ENCODE measurements at places on chromosomes 3 and 15.

DNA sequence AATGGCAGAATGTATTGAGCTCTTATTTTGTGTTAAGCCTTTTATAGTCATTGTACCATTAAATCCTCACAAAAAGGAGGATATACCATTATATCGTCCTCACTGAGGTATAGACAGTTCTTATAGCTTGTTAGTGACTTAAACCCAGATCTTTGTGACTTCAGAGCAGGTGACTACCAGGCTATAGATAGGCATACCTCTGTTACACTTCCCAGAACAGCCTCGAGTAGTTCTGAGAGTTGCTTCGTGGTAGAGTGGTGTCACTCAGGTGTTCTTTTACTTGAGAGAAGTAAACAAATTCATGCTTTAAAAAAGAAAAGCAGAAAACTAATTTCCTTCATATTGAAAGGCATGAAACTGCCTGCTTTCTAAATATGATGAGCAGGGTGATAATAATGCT is 59.9 kb downstream of the SEC22A start:
- DNase-seq: no peak

- no peak for DNase-seq
These were observed 82.5 kb downstream of the AGBL1 start for GRCh38 chr15:86162172-86162591.

DNA sequence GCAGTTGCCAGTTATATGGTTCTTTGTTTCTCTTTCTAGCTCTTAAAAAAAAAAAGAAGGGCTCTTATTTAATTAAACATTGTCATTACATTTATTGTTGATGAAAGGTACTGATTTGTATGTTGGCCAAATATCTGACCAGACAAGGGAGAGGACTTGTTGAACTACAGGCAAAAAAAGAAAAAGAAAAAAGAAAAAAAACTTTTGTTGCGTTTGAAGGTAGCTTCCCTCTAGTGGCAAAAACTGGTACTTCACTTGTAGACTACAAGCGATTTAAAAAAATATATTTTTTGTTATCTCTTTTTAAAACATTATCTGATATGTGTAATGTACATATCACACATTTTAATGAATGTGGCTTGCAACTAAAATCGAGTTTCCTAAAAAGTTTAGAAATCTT is 280.6 kb downstream of the ROBO2 start:
- DNase-seq: no peak

- no peak for DNase-seq
These were observed 22.8 kb downstream of the GAP43 start for GRCh38 chr3:115646027-115646690.

- DNase-seq: no peak
These were observed 2.3 kb upstream of the MUC4 start for GRCh38 chr3:195813916-195814640.

- DNase-seq: no peak
These were observed 10.4 kb downstream of the SLC12A8 start for GRCh38 chr3:125202197-125202596.

GRCh38 chr15:68316061-68316804 is 38.7 kb downstream of the FEM1B start:
- DNase-seq: no peak

GRCh38 chr15:57698243-57698642 is 8.3 kb upstream of the POLR2M start:
- no peak for DNase-seq

DNA sequence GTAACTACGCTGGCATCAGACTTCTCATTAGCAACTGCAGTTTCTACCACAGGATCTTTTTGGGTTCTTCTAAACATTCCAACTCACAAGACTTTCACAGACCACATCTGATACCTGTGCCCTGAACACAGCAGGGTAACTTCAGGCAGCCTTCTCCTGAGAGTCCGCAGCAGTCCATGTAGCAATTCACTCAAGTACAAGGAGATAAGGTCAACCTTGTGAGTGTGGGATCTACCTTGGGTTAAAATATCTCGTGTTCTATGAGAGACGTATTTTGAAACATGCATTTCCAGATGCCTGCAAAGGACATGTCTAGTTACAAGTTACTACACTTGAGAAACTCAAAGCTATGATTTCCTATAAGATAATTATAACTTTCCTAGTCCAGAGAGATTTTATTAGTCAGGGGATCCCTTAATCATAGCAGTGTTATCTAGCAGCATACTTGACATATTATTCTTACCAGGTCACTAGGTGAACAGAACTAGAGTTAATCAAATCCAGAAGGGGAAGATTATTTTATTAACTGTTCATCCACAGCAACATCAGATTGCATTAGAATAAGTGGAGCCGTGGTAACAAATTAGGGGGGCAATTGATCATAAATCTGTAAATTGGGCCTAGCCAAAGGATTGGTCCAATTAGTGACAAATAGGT is 66.4 kb downstream of the ASTE1 start:
- DNase-seq: no peak

DNA sequence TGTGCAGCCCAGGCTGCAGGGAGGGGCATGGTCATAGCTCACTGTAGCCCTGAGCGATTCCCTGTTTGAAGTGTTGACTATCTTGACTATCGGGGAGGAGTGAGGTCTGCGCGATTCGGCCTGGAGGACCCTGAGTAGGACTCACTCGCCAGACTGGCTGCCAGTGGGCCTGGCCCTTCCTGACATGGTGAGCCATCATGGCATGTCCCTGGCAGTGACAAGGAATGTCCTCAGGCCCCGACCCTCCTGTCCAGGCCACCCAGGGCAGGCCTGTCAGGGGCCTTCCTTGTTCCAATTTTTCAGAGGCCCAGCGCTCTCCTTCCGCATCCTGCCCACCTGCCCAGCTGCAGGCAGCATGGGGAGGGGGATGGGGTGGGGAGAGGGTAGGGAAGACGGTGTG is 5.2 kb upstream of the OCA2 start:
- no peak for DNase-seq

DNA sequence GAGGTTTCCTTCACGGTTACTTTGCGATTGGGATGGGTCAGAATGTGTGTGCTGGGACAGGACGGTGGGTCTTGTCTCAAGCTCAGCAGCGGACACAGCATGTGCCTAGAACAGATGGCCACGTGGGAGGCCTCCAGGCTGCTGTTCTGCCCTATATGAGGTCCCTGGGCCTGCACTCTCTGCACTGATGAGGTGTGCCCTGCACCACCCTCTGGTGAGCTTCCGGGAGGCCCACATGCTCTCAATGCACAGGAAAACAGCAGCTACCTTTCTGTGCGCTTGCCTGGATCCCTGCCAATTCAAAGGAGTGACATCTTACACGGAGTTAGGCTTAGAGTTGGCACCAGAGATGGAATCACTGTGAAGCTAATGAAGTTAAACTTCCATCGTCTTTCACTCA is 59.8 kb downstream of the BOC start:
- DNase-seq: no peak

- no peak for DNase-seq
These were observed 130.2 kb upstream of the ATP2B2 start for GRCh38 chr3:10635446-10636076.

- no peak for DNase-seq
These were observed 117.7 kb downstream of the ALDH1A2 start for GRCh38 chr15:57947781-57948180.

DNA sequence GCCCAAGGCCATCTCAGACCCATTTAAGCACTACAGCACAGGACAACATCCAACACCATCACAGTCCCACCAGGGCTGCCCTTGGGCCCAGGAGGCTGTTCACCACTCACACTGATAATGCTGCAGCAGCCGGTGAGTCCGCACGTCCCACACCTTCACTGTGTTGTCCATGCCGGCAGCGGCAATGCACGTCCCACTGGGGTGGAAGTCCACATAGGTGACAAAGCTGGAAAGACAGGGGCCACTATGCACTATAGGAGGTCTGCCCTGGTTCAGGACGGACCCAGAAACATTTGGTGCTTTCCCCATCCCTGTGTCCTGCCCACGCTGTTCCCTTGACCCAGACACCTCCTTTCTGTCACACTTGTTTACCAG is 8.5 kb downstream of the POC1A start:
- DNase-seq: no peak

- DNase-seq: no peak
These were observed 123.0 kb upstream of the PROK2 start for GRCh38 chr3:71907996-71908395.

GRCh38 chr15:54839379-54839778 is 357.4 kb downstream of the RSL24D1 start:
- DNase-seq: no peak

DNA sequence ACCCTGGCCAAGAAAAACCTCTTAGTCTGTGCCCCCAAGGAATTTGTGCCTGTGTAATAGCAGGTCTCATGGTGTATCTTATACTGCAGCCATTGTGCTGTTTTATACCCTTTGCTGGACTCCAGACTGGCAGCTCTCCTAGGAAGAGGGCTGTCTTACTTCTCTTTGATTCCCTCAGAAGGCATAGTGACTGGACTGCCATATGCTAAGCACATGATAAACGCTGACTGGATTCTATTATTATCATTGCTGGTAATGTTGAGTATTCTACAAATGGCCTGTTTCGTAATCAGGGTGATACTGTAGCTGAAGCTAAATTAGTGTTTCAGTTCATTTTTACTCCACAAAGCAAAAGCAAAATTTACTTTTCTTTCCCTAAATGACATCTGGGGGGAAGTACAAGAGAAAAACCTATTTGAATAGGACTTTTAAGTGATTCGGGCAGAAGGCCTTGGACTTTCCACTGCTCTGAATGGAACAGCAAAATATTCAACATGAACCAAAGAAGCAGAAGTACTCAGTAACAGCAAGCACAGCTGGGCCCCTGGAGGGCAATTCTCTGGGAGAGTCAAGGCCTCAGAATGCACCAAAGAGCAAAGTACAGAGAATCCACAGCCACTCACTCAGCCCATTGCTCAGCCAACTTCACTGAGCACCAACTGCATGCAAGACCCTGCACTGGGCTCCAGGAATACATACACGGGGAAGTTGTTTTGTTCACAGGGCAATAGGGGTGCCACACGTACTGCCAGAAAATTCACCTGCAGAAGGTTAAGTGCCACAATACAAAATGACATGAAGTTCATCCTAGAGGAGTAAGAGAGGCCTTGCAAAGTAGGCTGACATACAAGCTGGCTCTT is 7.9 kb upstream of the BCL2A1 start:
- DNase-seq: peak; percentile 75

- DNase-seq: no peak
These were observed 29.8 kb downstream of the ADAMTS17 start for GRCh38 chr15:100311833-100312476.

- DNase-seq: no peak
These were observed 30.4 kb downstream of the ZNF609 start for GRCh38 chr15:64490598-64491259.

- DNase-seq: no peak
These were observed 47.4 kb upstream of the PCSK6 start for GRCh38 chr15:101536875-101537405.

DNA sequence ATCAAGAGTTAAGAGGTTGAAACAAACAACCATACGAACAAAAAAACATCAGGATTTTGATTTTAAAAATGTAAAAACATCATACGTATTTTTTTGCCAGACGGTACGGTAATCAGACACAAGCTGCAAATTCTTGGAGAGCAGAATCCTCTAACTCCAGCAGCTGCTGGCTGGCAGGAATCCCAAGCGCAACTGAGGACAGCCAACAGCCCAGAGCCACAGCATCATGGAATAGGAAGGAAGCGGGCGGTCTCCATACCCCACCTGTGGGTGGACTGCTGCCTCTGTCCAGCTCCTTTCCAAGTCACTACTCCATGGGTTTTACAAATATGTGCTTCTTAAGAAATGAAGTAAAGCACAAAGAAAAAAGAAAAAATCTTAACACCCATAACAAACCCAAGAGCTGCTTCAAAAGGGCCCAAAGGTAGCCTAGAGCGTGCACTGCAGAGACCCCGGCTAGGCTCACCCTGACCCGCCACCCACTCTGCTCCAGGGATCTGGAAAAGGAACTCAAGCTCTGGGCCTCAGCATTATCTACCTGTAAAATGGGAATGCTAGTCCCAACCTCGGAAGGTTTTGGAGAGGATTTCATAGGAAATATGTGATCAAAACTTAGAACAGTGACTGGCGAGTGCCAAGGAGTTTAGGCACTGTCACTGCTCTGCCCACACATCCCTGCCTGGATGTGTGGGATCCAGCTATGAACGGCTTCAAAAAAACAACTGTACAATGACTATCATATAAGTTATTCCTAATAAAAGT is 33.4 kb downstream of the ZXDC start:
- no peak for DNase-seq

DNA sequence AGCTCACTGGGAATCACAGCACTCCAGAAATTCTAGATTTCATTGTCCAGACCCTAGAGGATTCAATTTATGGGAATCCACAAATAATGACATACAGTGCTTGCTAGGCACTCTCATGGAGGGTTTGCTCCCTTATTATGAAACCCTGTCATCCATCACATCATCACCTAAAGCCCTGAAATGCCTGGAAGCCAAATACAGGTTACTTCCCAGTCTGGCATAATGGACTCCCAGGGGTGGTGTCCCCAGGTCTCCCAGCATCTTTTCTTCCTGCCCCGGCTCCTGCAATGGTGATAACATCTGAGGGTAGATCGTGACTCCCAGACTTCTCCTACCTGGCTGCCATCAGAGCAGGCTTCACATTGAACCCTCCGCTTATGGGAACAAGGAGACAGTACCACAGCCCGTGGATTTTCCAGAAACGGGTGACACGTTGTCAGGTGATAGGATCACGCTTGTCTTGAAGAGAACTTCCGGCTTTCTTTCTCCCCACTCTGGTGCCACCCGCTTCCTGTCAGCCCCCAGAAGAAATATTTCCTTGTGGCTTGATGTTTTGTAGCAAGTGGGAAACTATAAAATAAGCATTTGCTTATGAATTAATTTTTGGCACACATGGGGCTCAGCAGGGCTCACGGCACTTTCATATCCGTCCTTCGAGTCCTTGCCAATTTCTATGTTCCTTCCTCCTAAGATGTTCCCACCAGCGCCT is 238.7 kb upstream of the BHLHE40 start:
- no peak for DNase-seq

GRCh38 chr3:38458796-38459498 is 5.3 kb downstream of the ACVR2B start:
- peak; percentile 85 for DNase-seq

- no peak for DNase-seq
These were observed 33.4 kb upstream of the FRMD4B start for GRCh38 chr3:69419276-69419675.

GRCh38 chr3:177357352-177358090 is 160.2 kb upstream of the TBL1XR1 start:
- DNase-seq: peak; percentile 92

DNA sequence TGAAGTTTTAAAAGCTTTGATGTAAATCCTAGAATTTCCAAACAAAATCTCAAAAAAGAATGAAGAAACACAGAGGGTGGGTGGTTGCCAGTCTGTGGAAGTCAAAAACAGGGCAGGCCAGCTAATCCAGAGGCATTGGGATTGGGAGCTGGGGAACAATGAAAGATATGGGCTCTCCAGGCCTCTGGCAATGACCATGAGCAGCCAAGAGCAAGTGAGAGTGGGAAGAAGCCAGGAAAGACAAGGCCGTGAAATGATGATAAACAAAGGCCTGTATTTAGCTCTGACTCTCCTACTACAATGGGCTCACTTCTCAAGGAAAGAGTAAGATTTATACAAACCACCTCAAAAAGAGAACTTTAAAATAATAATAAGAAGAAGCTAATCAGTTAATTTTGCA is 248.5 kb downstream of the ZMAT3 start:
- DNase-seq: no peak
